Adrenal gland (tissue), 19 donors: ENCODE measurements at places on chromosomes 16 and 17. TPM values are rescaled to one million over a fixed set of nuclear protein-coding genes. Genes with fewer than 3 reads are reported as not detected.

GCGR gene
- total RNA-seq: 2.9 TPM

KRT36 gene
- total RNA-seq: not detected

CLEC10A gene
- total RNA-seq: 0.83 TPM

MYL11 gene
- total RNA-seq: not detected

CNGB1 gene
- total RNA-seq: not detected

EFCAB5 gene
- 0.76 TPM for total RNA-seq

DNA sequence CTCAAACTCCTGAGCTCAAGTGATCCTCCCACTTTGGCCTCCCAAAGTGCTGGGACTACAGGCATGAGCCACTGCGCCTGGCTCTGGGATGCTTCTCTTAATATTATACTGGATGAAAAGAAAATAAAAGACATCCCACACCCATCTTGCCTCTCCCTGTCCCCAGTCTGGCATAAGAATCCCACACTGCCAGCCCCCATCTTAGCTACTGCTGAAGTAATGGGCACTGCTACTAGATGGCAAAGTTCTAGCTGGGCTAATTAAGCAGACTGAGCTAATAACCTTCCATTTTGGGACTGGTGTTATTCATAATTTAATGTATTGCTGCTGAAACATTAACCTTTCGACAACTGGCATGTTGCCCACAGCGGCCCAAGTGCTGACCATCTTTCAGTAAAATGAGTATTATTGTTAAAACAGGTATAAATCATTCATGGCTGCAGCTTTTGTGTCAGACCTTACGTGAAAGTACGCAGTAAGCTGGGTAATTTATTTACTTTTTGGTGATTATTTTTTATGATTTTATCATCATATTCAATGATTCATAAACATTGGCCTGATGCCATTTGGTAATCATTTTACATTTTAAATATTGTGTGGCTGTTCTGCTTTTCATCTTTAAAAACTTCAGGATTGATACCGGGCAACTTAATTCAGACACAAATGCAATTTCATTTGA lies 47.4 kb upstream of the ZFHX3 start:
- H3K4me3 ChIP-seq: no peak overlapping the region
- no peaks in the 10 kb centered on the region for H3K27me3 ChIP-seq
- H3K36me3 ChIP-seq: no peaks in the 10 kb centered on the region
- DNase-seq: no peak
- no peaks in the 10 kb centered on the region for H3K4me1 ChIP-seq

DNA sequence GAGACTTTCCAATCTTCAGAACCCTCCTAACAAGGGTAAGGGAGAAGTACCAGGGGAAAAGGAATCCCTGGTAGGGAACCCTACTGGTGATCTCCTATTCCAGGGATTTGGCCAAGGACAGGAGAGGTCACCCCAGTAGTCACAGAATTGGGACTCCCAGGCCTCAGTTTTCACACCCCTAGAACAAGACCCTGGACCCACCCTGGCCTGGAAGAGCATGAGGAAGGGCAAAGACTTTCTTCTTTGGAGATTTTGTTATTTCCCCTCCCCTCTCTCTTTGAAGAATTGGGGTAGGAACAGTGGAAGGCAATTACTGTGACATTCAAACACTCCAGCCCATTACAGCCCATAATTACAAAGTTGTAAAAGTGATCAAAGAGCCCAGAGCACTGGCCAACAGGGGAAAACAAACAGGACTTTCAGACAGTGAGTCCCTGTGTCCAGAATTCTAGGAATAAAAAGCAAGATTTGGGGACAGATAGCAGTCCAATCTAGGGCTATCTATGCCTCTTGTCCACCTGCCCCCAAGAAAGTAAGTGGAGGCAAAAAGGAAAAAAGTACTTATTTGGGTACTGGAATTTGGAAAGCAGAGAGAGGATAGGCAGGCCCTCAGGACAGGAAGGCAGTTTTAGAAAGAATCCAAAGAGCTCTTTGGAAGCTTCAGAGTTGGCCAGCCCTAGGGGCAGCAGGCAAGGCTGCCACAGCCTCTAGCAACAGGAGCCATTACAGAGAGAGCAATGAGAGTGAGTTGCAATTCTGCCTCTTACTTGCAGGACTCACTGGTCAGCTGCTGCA lies 13.4 kb upstream of the SUPT4H1 start:
- H3K27me3 ChIP-seq: no peaks in the 10 kb centered on the region
- peak overlapping the region; percentile 64 for H3K27ac ChIP-seq
- no peak for DNase-seq
- peaks cover 34% of the 10 kb centered on the region for H3K4me1 ChIP-seq
- H3K36me3 ChIP-seq: no peaks in the 10 kb centered on the region

- H3K36me3 ChIP-seq: no peaks in the 10 kb centered on the region
- no peaks in the 10 kb centered on the region for H3K27me3 ChIP-seq
- peaks cover 5% of the 10 kb centered on the region for H3K4me1 ChIP-seq
- DNase-seq: no peak
- no peak overlapping the region for H3K27ac ChIP-seq
Observed at GRCh38 chr16:22375963-22376640, 1.7 kb upstream of the CDR2 start.

GRCh38 chr16:85395207-85395912 lies 217.8 kb upstream of the GSE1 start:
- no peaks in the 10 kb centered on the region for H3K36me3 ChIP-seq
- H3K27me3 ChIP-seq: no peaks in the 10 kb centered on the region
- no peak overlapping the region for H3K4me3 ChIP-seq
- peak overlapping the region; percentile 30 for H3K27ac ChIP-seq
- peak; percentile 93 for DNase-seq

DNA sequence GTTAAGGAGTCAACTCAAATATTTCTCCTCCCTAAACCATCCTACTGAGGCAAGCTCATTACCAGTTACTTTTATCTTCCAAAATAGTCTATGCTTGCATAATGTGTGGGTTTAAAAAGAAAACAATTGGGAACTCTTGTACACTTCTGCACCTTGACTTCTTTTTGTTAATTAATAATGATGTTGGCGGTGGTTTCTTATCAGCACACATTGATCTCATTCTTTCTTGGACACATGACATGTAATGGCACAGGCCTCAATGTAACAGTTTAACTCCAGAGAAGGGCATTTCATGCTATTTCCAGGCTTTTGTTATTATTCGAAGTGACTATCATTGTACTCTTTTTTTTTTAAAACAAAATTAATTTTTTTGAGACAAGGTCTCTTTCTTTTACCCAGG lies 7.8 kb downstream of the PLCG2 start:
- no peak overlapping the region for H3K4me3 ChIP-seq
- DNase-seq: no peak
- H3K27me3 ChIP-seq: no peaks in the 10 kb centered on the region
- H3K27ac ChIP-seq: no peak overlapping the region

DNA sequence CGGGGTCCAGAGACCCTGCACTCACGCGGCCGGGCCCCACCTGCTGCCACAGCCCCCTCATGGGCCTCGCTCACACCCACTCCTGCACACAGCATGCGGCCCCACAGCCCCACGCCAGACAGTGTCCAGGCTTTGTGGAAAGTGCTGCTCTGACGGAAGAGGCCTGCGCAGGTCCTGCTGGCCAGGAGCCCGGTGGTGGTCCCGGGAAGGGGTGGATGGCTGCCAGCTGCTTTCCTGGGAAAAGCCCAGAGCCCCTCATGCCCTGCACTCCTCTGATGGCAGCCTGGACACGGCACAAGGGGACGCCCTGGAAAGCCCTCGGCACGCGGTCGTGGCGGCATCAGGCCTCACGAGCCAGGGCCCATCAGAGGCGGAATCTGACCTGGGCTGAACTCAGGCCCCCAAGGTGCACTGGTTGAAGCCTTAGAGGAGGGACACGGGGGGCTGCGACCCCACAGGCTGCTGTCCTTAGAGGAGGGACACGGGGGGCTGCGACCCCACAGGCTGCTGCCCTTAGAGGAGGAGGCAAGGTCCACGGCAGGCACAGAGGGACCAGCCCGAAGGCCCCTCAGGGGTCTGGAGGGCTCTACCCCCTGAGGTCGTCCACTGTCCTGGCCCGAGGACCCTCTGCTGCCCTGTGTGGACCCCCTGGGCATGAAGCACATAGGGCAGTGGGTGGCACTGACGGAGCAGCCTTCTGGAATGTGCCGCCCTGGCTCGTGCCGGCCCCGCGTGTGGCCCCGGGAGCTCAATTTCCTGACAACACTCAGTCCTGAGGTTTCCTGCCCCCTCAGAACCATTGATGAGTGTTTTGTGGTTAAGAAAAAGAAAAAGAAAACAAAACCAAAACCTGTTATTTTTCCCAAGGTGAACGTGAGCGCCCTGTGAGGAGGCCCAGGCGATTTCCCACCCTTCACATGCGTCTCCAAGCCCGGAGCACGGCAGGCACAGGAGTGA lies 22.1 kb downstream of the SOX8 start:
- H3K27ac ChIP-seq: no peak overlapping the region
- H3K4me3 ChIP-seq: no peak overlapping the region
- H3K4me1 ChIP-seq: peaks cover 4% of the 10 kb centered on the region
